ENCODE measurements at places on chromosomes 4 and X.

DNA sequence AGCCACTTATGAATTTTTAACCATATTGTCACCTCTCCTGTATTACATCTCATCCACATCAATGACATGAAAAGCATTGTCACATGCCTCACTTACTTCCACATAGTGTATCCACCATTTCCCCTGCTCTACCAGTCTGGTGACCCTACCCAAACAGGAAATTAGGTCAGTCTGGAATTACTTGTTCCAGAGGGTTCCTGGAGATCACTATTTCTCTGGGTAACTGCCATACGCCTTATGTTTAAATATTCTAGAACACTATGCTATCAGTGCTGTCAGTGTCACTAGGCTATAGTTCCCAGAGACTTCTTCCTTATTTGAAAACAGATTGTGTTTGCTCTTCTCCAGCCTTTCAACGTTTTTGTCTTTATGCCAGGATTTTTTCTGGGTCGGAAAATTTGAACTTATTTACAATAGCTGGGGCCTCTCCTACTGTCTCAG, 15.0 kb downstream of the SRPX2 start:
- no peak for DNase-seq

DNA sequence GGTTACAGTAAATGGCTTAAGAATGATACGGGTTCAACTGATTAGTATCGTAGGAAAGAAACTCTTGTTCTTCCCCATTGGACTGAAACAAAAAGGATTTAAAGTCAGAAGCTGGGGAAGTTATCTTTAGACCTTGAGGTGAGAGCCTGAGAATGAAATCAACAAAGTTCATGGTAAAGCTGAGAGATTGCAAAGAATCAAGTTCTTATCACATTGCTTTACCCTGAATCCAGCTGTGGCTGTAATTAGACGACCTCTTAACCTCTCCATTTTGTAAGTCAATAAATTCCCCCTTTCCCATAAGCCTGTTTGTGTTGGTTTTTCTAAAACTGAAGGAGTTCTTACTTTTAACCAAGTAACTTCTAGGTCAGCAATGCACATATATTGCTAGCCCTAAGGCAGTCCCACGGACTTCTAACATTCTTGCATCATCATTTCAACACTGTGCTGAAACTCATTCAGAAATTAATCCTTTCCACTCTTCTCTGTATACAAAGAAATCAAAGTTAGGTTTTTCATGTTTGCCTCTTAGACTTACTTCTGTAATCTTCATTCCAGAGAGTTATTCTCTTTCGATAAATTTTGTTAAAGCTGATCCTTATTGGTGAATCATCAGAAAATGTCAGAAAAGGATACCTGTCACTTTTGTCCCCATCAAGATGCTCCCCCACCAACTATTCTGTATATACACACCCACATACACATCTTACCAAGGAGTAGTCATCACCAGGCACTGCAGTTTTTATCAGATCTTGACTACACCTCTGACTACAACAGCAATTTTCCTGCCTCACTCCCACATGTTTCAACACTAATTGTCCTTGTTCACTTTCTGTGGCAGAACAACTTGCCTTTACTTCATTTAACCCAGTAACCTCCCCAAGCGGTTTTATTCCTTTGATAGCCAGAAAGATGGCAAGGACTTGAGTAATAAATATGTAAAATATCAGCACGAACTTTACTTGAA, 77.9 kb upstream of the STK26 start:
- DNase-seq: no peak

DNA sequence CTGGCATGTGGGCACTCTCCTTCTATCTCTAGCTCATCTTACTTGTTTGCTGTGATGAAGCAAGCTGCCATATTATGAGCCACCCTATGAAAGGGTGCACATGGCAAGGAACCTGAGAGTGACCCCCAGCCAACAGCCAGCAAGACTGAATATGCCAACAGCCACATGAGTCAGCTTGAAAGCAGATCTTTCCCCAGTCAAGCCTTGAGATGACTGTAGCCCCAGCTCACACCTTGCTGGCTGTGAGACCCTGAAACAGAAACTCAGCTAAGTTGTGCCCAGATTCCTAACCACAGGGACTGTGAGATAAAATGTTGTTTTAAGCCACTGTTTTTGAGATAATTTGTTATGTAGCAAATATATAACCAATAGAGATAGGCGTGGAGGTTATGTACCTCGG, 36.2 kb downstream of the KDM5C start:
- DNase-seq: no peak

- DNase-seq: no peak
These were observed 8.2 kb downstream of the TNIP3 start for GRCh38 chr4:121155893-121156292.

DNA sequence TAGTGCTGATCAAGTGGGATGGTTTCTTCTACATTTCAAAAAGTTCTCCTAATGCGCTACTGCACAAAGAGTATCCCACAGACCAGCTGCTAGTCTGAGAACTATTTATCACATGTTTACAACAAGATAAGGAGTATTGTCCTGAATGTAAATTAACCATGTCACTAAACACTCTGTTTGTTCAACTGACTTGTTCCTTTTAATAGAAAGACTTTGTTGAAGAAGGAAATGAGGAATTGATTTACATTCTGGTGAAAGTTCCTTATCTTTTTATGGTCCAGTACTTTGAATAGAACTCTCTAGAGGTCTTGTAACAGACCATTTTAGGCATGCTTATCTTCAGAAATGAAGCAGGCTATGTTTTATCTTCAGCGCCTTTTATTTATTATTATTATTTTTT, 67.3 kb upstream of the IL13RA1 start:
- DNase-seq: no peak

GRCh38 chr4:184831153-184831552, 5.4 kb upstream of the ACSL1 start:
- DNase-seq: no peak

DNA sequence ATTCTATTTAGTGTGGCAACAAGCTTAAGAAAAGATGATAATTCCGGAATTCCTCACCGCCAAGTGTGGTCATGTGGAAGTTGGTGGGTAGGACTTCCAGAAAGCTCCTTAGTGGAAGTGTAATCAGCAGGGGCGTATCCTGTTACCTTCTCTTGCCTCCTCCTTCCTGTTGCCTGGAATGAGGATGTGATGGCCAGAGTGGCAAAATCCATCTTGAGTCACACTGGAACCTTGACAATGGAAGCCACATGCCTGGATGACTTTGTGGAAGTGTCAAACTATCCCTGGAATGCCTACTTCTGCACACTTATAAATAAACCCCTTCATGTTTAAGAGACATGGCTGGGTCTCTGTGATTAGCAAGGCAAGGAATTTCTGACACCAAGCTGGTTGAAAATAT, 191.0 kb downstream of the PRDM5 start:
- no peak for DNase-seq

DNA sequence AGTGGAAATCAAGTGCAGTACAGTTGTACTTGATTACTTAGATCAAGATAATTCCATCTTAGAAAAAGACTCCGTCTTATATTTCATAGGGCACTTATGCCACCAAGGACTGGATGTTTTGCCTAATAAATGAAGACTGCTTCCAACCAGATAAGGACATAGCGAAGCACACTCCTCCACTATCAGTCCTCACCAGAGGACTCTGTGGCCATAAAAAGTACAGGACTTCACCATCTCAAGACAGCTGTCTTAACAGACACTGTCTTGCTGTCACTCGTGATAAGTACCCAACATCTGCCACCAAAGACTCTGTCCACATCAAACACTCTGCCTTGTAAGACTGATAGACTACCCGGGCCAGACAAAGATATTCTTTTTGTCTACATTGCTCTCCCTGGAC, 352.0 kb downstream of the TRAM1L1 start:
- DNase-seq: no peak

DNA sequence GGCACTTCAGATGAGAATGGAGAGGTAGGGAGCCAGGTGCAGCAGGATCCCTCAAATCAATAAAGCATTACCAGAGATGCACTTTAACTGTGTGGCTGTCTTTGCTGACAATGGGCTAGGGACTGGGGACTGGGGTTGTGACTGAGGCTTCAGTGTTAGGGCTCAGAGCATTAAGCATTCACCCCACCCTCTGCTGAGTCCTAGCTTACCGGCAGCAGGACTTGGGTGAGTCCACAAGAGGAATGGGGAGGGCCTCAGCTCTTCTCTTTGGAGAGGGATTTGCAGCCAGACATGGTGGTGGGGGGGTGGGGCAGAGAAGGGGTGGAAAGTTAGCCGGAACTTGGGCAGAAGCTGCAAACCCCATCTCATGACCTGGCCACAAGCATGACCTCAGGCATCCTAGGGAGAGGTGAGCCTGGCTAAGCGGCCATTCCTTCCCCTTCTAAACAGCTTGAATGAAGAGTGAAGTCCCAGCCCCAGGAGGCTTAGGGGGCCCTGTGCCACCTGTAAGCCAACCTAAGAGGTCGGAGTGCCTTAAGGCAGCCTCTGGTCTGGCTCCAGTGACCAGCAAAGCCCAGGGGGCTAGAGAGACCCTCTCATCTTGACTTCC, 78.4 kb downstream of the STARD8 start:
- DNase-seq: no peak

DNA sequence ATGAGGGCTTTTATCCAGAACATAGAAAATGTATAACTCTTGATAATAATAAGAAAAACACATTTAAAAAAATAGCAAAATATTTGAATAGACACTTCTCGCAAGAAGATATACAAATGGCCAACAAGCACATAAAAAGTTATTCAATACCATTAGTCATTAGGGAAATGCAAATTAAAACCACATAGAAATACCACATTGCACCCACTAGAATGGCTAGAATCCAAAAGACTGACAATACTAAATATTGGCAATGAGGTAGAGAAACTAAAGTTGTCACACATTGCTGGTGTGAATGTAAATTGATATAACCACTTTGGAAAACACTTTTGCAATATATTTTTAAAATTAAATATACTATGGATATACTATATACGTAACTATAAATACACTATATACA, 754.3 kb upstream of the MAGEB2 start:
- no peak for DNase-seq
